ENCODE measurements at places on chromosomes 5 and 9. TPM values are rescaled to one million over a fixed set of nuclear protein-coding genes. Genes with fewer than 3 reads are reported as not detected.

SPINK6 gene
- total RNA-seq, result not detected

- no peak for DNase-seq
These were observed 132.7 kb upstream of the APC start for GRCh38 chr5:112604732-112605630.

- no peak for DNase-seq
These were observed 225.3 kb upstream of the TLE4 start for GRCh38 chr9:79346350-79347020.

PCDHA7 gene
- not detected for total RNA-seq

IL7R gene
- 0.50 TPM for total RNA-seq

GRCh38 chr5:154044581-154044980 is 5.8 kb downstream of the MFAP3 start:
- DNase-seq, result no peak

DNA sequence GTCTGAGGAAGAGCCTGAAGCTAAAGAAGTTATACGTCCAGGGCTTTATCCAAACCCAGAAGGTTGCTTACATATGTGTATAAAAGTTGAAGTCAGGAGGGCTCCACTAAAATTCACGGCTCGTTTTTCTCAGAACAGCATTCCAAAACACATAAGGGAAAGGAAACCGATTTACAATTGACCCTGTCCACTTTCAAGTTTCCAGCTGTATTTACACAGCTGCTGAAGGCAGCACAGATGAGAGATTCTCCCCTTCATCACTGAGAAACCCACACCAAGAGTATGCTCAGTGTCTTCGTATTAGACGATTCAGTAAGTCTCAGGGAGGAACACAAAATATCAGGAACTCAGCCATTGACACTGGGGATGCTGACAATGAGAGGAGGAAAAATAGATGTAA is 5.9 kb upstream of the NREP start:
- no peak for DNase-seq

PCDHGA4 gene
- total RNA-seq, result 5.1 TPM

STPG3 gene
- total RNA-seq, result not detected

GRCh38 chr5:12460493-12461261 is 556.4 kb upstream of the CTNND2 start:
- no peak for DNase-seq

SPATA31D4 gene
- total RNA-seq, result not detected

- DNase-seq, result peak; percentile 75
These were observed 153.0 kb upstream of the COL5A1 start for GRCh38 chr9:134488331-134489280.

LOX gene
- total RNA-seq, result 4.8 TPM

- DNase-seq, result no peak
These were observed 1057.8 kb upstream of the WWC1 start for GRCh38 chr5:167233507-167234220.

DNA sequence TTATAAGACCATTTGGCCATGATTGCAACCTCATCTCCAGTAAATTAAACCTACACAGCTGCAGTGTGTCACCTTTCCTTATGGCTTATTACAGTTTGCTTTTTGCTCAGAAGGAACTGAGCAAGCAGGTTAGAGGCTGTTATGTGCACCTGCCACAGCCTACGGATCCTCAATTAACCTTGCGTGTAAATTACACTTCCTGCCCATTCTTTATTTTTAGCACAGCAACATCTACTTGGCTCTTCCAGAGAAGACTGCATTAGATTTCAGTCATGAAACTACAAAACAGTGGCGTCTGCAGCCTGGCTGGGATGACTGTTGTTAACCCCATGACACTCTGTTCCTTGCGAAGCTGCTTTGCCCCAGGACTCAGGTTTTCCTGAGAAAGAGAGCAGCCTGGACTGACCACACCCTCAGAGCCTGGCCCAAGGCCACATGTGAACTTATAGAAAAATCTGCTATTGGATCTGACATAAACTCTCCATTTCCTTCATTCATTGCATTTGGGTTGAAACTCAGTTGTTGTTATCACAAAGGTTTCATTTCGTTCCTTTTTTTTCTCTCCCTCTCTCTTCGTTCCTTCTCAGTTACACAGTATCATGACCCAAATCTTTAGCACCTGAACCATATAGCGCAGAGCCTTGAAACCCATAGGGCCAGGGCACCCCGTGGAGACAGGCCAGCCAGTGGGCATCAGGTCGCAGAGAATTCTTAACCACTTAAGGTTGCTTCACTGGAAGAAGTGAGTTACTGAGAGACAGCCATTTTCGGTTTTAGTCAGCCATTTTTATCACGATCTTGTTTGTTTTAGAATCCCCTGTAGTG is 138.6 kb downstream of the PALM2AKAP2 start:
- DNase-seq, result no peak

- DNase-seq, result no peak
These were observed 682 bp downstream of the MAN1B1 start for GRCh38 chr9:137087409-137087925.

SLIT3 gene
- 13.0 TPM for total RNA-seq

CAMK4 gene
- 0.71 TPM for total RNA-seq

- DNase-seq, result peak; percentile 41
These were observed 422.6 kb downstream of the EFNA5 start for GRCh38 chr5:107248066-107248695.

C9orf43 gene
- total RNA-seq, result 0.23 TPM

CATSPER3 gene
- total RNA-seq, result 0.54 TPM

DNA sequence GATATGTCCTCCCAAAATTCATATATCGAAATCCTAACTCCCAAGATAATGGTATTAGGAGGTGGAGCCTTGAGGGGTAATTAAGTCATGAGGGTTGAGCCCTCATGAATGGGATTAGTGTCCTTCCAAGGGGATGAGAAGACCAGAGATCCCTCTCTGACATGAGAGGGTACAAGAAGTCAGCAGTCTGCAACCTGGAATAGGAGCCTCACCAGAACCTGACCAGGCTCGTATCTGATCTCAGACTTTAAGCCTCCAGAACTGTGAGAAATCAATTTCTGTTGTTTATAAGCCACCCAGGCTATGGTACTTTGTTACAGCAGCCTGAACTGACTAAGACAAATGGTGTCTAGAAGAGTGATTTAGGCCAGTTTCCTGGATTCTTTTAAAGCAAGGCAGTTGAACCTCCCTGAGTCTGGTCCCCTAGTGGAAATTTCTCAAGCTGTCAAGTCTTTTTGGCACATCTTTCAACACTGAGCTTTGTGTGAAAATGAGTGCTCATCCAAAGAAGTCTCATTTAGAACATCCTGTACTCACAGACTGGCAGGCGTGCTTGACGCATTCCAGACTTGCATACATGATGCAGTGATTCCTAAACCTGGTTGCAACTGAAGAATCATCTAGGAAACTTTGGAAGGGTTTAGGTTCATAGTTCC is 254.8 kb upstream of the PPP1R2B start:
- peak; percentile 40 for DNase-seq

DNA sequence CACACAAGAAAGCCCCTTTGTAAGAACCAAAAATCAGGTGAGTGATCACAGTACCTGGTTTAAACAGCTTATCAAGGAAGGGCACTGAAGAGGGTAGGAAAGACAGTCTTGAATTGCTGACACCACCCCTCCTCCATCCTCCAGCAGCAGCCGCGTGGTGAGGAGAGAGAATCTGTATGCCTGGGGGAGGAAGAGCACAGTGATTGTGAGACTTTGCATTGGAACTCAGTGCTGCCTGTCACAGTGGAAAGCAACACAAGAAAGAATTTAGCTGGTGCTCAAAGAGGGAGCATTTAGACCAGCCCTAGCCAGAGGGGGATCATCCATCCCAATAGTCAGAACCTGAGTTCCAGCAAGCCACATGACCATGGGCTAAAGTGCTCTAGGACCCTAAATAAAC is 11.6 kb upstream of the STX17 start:
- DNase-seq, result no peak

- DNase-seq, result no peak
These were observed 6.6 kb downstream of the ELAVL2 start for GRCh38 chr9:23819403-23819802.

- no peak for DNase-seq
These were observed 803.1 kb upstream of the COX7C start for GRCh38 chr5:85814596-85814995.

FOXI1 gene
- total RNA-seq, result not detected

GRCh38 chr5:143179126-143179740 is 224.3 kb downstream of the NR3C1 start:
- no peak for DNase-seq

DNA sequence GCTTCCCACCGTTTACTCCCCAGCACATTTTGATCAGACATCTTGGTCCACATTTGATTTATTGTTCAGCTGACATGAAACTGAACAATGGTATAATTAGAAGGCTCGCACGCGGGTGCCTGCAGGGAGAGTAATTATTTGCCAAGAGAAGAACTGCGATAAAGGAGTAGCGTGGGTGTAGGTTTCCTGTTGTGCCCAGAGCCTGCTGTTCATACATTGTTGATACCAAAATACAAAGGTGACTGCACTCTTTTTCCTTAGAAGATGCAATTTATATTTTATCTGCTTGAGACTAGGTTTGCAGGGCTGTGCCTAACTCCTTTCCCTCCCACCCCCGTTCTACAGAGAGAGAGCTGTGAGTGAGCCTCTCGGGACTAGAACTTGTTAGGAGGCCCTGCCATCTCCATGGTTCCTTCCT is 241.8 kb upstream of the MSX2 start:
- no peak for DNase-seq

DNA sequence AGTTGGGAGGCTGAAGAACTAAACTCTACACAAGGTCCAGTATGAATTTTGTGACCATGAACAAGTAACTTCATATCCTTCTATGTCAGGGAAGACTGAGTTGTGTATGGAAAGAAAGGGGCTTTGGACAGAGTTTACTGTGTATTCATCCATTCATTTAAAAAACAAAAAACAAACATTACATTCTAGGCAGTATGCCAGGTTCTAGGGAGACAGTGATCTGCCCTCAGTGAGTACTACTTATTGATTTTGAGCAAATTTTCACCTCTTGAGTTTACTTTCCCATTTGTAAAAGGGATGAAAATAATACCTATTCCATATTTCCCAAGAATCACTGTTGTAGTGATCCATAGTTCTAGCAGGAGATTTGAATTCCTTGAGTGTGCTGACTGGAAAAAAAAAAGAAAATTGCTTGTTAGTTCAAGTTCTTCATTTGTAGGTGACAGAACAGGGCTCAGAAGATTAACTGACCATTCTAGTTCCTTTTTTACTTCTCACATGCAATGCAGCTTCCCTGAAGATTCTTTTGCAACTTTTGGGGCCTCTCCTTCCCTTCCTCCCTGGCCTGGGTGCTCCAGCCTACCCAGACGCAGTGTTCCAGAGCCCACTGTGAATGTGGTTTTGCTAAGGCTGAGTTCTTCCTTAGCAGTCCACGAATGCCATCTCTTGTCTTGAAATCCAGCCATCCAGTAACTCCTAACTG is 2.6 kb upstream of the GAPVD1 start:
- DNase-seq, result peak; percentile 33

DNA sequence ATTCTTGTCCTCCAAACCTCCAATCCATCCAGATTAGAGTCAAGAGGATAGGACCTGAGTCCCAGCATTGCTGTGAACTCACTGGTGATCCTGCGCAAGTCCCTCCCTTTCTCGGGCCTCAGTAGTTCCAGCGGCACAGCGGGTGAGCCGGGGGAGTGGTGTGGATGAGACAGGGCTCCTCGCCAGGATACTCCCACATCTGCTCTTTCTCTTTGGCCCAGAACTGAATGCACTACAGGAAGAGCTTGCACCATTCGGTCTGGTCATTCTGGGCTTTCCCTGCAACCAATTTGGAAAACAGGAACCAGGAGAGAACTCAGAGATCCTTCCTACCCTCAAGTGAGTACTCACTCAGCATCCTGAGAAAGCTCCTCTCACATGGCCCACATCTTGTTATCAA is 6.3 kb downstream of the GPX3 start:
- peak; percentile 66 for DNase-seq

GRCh38 chr9:130003943-130004552 is 38.9 kb downstream of the FNBP1 start:
- no peak for DNase-seq

GRCh38 chr5:7622498-7622897 is 226.6 kb downstream of the ADCY2 start:
- DNase-seq, result no peak

Measured in heart left ventricle (tissue), 16 donors.